ENCODE measurements at places on chromosomes 5 and 9. TPM values are rescaled to one million over a fixed set of nuclear protein-coding genes. Genes with fewer than 3 reads are reported as not detected.

- DNase-seq = no peak
Measured at GRCh38 chr9:34451545-34451944, 6.8 kb downstream of the FAM219A start.

DNA sequence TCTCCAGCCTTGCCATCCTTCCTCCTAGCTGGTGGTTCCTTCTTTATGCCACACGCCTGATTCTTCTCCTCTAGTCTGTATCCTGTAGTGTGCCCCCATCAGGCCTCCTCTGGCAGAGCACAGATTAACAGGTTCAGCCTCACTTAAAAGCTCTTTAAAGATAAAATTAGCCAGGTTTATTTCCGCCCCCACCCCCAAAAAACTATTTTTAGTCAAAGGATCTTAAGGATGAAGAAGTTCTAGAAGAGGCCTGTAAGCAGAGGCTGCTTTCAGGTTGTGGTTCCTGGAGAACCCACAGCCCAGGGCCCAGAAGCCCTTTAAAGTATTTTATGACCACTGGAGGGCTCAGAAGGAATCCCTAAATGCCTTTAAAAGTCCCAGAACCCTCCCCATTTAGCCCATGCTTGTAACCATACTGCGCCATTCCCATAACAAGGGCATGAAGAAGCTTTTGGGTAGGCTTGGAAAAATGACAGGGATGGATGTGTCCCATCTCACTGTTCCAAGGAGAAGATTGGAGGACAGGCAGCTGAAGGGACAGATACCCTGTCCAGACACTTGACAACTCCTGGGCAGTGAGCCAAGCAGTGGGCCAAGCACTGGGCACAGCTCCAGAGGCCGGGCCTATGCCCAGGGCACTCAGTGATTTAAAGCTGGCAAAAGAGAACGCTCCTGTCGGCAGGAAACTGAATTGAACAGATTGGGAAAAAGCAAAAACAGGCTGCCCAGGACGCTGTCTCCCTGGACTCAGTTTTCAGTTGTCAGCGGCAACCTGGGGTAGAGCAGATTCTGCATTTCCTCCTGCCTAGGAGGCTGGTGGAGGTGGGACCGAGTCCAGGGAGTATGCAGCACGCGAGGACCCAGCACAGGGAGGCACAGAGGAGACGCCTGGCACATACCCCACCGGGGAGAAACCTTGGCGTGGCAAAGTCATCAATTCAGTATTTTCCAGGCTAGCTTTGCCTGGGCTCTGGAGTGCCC, 106.3 kb upstream of the SSBP2 start:
- DNase-seq = peak; percentile 92

DNA sequence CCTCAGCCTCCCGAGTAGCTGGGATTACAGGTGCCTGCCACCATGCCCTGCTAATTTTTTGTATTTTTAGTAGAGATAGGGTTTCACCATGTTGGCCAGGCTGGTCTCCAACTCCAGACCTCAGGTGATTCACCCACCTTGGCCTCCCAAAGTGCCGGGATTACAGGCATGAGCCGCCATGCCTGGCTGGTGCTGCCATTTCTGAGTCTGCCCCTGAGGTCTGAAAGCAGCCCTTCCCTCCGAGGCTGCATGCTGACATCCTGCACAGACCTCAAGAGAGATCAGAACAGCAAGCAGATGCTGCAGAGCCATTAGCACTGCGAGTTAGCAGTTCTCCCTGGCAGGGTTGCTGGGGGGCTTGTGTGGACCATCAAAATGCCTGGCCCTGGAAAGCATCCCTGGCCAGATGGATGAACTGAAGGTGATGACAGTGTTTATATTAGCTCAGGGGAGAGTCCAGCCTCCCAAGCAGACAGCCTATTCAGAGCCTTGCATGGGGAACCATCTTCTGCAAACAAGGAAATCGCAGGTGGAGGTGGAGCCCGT, 176.5 kb upstream of the PANK3 start:
- DNase-seq = peak; percentile 53

GRCh38 chr5:83503662-83504061, 32.1 kb downstream of the VCAN start:
- no peak for DNase-seq

- no peak for DNase-seq
Measured at GRCh38 chr5:169921949-169922348, 58.3 kb downstream of the INSYN2B start.

DNA sequence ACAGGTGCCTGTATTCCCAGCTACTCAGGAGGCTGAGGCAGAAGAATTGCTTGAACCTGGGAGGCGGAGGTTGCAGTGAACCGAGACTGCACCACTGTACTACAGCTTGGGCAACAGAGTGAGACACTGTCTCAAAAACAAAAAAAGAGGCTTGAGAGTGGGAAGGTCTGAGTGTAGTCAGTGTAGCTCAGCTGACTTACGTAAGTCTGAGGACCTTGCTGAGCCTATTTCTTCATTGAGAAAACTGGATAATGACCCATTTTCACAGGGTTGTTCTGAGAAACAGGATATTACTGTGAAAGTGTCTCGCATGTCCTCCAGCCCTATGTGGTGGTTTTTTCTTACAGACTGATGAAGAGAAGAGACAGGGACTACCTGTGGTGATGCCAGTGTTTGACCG, 66.7 kb downstream of the WDR41 start:
- DNase-seq = no peak

GRCh38 chr5:150759334-150759583, 442 bp upstream of the DCTN4 start:
- no peak for DNase-seq

- no peak for DNase-seq
Measured at GRCh38 chr9:36888551-36888950, 145.5 kb downstream of the PAX5 start.

Gene COL15A1
- total RNA-seq = 49.4 TPM

DNA sequence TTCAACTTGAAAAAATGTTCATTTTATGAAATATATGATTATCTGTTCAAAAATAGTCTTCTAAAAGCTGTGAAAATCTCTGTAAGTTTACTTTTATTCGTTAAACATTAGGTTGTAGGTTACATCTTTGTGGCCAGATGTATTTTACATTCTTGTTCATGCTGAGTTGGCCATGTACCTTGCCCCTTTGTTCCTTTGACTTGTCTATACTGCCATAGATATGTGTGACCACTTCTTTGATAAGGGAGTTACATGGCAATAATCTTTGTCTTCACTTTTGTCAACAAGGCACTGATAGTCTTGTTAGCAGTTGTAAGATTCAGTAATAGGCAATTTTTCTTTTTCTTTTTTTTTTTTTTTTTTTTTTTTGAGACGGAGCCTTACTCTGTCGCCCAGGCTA, 15.9 kb downstream of the SEC24A start:
- no peak for DNase-seq

- DNase-seq = no peak
Measured at GRCh38 chr5:77957931-77958521, 181.9 kb upstream of the TBCA start.

Gene PTGS1
- total RNA-seq = 2.9 TPM

- no peak for DNase-seq
Measured at GRCh38 chr9:123894822-123895221, 35.1 kb downstream of the DENND1A start.

DNA sequence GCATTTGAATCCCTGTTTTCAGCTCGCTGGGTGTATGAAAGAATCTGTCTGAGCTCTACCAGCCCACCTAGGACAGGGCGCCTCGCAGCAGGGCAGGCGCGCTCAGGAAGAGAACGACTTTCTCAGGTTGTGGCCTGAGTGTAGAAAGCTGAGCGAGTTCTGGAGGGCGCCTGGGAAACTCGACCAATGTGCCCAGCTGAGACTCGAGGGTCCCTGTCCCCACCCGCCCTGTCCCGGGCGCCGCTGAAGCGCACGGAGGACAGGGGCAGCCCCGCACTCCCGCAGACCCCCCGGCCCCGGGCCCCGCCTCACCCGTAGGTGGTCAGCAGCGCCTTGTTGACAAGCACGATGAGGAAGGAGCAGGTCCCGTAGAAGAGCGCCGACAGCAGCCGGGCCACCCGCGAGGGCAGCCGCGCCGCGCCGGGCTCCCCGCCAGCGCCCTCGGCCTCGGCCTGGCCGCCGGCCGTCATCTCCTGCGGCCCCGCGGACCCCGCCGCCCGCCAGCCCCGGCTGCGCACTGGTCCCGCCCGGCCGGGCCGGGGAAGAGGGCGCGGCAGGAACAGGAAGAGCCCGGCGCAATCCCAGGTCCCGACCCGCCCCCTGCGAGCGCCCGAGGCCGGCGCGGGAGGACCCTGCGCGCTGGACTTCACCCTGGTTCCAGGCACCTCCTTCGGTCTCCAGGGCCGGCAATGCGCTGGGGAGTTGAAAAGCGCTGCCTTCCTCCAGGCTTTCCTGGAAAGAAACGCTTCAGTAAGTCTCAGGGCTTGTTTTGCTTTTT, at the start of gene SLC35D2:
SLC35D2 (minus strand) TSS at position 547 of the 778 bp plus-strand sequence; CDS start at position 470, 77 bp downstream.
- peak; percentile 80 for DNase-seq

- DNase-seq = no peak
Measured at GRCh38 chr5:43338862-43339261, 25.6 kb upstream of the HMGCS1 start.

DNA sequence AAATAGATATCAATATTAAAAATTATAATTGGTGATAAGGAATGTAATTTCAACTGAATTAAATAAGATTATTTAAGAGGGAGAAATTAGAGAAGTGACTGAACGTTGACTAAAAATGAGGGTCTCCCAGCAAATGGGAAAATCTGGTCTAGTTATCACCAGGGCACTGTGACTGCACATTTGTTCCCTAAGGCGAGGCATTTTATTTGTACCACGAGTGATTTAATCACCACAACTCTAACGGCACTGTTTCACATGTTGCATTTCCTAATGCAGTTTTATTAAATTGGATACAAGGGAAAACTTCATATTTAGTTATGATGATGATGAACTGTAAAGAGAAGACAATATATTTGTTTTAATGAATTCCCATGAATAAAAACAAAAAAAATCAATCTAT, 26.4 kb upstream of the FAM240B start:
- no peak for DNase-seq

Gene GDF9
- 0.43 TPM for total RNA-seq

DNA sequence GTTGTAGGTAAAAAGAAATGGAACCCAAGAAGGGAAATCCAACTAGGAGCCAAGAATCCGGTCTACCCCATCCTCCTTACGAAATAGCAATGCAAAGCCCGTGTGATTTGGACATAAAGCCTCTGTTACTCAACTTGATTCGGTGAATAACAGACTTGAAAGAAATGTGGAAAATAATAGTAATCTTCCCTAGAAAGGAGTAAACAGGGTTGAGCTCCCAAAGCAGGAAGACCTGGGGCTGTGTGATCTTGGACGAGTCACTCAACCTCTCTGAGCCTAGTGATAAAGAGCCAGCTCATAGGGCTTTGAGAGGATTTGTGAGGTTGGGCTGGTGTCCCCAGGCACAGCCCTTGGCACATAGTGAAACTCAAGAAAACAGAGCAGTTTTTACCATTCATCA, 42.7 kb upstream of the IL17B start:
- no peak for DNase-seq

- no peak for DNase-seq
Measured at GRCh38 chr5:6722015-6722414, 8.8 kb downstream of the TENT4A start.

Gene CCDC183
- total RNA-seq = 1.6 TPM

Gene STOM
- total RNA-seq = 191 TPM

DNA sequence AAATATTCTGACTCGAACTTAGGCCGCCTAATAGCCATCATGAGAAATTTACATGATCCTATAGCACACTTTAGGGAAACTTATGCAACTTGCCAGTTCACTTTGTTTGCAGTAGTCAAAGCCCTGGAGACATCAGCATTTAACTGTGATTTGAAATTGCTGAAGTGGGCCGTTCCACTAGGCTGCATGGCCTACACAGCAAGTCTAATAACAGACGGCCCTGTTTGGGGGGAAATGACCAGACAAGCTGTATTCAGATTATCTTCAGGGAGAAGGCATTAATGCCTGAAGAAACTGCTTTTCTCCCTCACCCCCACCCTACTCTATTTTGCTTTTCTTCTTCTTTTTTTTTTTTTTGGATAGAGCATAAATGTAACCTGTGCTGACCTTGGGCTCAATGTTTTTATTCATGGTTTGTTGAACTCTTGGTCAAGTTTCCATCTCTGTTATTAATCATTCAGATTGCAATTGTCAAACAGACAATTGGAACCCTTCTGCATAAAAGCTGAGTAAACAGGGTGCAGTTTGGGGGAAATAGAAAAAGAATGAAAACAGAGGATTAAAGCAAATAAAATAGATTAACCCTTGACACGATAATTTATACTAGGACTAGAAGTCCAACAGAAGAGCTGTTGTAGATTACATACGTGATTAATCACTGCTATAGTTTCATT, 1928.2 kb upstream of the WWC1 start:
- DNase-seq = no peak

Gene BTNL3
- not detected for total RNA-seq

DNA sequence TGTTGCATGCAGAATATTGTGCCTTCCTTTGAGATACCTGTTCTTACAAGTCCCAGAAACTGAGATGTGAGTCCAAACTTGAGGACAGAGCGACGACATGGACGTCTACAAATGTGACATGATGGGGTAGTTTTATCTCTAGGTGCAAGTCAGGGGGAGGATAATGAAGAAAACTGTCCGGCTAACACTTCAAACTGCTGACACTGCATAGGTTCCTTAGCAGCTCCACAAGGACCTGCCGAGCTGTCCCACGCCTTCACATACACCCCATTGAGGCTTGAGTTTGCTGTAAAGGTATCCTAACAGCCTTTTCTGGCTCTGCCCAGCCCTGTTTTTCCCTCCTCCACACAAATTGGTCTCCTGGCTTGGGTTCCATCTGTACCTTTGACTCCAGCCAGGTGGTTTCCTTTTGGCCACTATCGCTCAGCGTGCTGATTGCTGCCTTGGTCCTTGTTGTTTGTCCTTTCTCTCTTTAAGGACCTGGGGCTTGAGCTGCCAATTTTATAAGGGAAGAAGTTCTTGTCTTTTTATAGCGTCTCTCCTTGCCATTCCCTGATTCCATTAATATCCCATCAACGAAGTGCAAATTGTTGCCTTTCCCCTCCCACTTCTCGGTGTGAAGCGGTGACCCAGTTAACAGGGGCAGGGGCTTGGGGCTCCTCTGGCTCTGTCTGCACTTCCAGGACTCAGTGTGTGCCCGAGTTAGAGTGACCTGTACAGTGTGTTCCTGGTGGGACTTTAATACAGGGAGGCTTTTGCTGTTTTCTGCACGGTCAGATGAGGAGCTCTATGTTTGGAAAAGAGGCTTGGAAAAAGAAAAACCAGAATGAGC, 100.3 kb downstream of the PCSK1 start:
- no peak for DNase-seq

GRCh38 chr5:77337686-77338085, 127.2 kb downstream of the PDE8B start:
- DNase-seq = no peak
